ENCODE measurements at places on chromosomes 4 and X.

GRCh38 chr4:7332216-7333023 lies 102.3 kb downstream of the PSAPL1 start:
- DNase-seq, result no peak

GRCh38 chrX:100687128-100687527 lies 43.1 kb downstream of the SRPX2 start:
- no peak for DNase-seq

- no peak for DNase-seq
Observed at GRCh38 chr4:6920171-6920570, 10.5 kb downstream of the TBC1D14 start.

GRCh38 chrX:148466292-148466691 lies 34.1 kb upstream of the AFF2 start:
- DNase-seq, result no peak

DNA sequence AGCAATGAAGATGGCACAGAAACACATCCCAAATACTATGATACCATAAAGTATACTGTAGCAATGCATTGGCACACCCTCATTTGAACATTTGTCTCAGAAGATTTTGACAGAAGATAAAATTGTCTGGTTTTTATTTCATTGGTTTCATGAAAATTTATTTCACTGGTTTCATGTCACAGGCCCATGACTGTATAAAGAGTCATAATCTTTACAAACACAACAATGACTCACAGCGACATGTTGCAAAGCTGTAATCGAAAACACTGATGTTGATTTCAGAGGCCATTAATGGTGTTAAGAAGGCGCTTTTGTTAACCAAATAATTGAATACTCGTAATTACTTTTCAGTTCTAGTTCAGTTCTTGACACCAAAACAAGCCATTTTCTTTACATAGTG lies 8.1 kb upstream of the DTHD1 start:
- no peak for DNase-seq

GRCh38 chr4:17468619-17469221 lies 43.2 kb downstream of the QDPR start:
- no peak for DNase-seq

DNA sequence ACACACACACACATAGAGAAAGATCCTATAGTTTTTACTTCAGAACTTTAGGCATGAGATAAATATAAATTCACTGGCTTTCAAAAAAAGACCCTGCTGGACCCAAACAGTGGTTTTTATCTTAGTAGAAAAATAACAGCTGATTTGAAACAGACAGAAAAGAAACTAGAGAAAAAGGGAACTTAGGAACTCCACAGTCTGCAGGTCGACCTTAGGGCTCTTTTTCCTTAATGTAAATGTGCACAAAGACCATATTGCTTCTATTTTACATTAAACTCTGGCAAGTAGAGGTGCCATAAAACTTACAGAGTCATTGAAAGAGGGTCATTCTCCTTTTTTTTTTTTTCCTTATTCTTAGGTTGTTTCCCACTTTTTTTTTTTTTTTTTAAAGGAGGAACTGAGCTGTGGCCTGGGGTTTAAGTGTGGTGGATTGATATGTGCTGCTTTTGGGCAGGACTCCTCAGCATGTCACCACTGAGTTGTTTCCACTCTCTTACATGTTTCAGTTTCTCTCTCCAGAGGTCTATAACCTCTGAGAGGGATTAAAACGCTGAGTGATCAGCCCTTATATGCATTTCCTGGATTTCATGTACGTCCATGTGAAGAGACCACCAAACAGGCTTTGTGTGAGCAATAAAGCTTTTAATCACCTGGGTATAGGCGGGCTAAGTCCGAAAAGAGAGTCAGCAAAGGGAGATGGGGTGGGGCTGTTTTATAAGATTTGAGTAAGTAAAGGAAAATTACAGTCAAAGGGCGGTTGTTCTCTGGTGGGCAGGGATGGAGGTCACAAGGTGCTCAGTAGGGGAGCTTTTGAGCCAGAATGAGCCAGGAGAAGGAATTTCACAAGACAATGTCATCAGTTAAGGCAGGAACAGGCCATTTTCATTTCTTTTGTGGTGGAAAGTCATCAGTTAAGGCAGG lies 70.8 kb upstream of the PACRGL start:
- DNase-seq, result no peak

GRCh38 chrX:86148024-86148511 lies at the start of gene DACH2:
Gene DACH2 (plus strand): TSS chrX:86148451.
- DNase-seq, result peak; percentile 22

DNA sequence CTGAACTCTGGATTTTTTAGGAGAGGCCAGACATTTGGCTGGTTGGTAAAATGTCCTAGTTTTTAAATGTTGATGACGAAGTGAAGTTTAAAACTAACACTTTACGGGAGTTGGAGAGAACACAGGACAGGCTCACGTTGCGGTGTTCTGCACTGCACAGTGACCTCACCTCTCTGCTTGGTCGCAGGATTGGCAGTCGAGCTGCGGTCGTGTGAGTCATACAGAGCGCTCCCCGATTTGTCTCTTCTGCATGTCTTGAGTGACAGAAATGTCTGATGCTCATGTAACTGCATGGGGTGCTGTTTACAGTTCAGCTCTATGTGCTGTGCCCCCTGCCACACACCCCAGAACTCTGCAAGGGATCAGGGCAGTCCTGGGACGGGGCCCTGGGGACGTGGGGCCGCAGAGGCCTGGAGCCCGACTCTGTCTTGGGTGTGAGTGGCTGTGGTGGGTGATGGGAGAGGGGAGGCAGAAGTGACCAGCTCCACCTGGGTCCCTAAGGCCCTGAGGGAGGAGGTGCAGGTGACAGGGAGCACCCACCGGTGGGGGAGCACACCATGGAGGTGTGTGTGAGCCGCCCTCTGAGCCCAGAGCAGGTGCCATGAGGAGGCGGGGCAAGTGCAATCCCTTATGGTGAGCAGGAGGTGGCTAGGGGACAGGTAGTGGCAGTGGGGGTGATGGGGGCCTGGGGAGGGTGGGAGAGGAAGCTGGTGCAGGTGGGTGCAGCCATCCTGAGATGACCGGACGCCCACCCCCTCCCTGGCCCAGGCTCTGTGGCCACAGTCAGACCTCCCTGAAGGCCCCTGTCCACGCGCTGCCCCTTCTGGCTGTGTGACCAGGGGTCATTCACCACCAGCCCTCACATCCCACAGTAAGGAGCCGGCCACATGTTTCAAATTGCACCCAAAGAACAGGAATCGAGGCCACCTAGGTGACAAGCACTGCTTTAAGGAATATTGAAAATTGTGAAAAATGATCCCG lies 77.9 kb upstream of the ADRA2C start:
- no peak for DNase-seq

GRCh38 chr4:112626228-112626627 lies 10.5 kb downstream of the ZGRF1 start:
- no peak for DNase-seq

Data from stimulated activated CD8-positive, alpha-beta memory T cell treated with anti-CD3 and anti-CD28 coated beads, Interleukin-15, amount 100 ng/mL, for 48 hours (primary cell).